ENCODE measurements at places on chromosomes 7 and 10.

GRCh38 chr7:99938296-99938695, 8.9 kb upstream of the GJC3 start:
- no peak for DNase-seq

GRCh38 chr7:73446682-73447081, 13.1 kb downstream of the FZD9 start:
- no peak for DNase-seq

DNA sequence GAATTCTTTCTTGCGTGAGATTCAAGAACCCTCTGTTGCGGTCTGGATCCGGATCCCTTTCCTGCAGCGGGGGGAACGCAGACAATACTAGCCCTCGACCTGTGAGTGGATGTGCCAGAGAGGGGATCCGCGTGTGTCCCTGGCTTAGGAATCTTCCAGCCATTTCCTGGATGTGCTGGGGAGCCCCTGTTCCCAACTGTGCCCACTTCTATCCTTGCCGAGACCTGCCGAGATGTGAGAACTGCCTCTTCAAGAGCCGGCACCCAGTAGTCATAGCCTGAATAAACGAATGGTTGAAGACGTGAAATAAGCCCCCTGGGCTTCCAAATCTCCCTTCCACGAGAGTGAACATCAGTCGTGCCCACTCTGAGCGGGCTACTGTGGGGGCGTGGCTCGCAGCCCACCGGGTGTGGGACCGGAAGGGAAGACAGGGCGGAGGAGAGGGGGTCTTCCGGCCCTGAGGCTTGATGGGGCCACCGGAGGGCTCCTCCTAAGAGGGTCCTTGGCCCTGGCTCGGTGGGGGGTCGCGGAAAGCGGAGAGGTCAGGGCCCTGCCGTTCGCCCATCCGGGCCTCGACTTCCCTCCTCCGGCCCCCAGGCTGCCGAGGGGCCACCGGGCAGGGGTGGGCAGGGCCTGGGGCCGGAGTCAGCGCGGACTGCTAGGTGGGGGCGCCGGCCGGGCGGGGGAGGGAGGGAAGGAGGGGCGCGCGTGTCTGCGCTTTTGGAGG, 1.3 kb upstream of the CCDC136 start:
- no peak for DNase-seq

DNA sequence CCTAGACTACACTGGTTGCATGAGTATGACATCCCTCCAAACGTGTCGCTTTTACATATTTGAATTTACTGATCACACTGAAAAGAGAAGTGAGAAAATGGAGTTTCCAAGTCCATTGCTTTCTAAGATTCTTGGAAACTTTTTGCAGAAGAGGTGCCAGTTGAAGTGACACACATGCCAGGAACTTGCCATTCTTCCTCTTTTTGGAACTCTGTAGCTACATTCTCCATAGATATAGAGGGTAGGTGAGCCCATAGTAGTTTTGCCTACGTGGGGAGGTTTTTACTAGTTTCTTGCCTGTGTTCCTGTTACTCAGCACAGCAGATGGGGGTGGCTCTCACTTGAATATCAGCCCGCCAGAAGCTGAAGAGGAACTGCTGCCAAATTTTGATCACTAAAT, 286.6 kb upstream of the NRP1 start:
- no peak for DNase-seq

- DNase-seq: no peak
Observed at GRCh38 chr10:89224739-89225443, 17.8 kb upstream of the CH25H start.

- no peak for DNase-seq
Observed at GRCh38 chr7:100621554-100621953, 9.2 kb downstream of the MOSPD3 start.

- DNase-seq: no peak
Observed at GRCh38 chr7:13117103-13117502, 429.7 kb downstream of the ARL4A start.

DNA sequence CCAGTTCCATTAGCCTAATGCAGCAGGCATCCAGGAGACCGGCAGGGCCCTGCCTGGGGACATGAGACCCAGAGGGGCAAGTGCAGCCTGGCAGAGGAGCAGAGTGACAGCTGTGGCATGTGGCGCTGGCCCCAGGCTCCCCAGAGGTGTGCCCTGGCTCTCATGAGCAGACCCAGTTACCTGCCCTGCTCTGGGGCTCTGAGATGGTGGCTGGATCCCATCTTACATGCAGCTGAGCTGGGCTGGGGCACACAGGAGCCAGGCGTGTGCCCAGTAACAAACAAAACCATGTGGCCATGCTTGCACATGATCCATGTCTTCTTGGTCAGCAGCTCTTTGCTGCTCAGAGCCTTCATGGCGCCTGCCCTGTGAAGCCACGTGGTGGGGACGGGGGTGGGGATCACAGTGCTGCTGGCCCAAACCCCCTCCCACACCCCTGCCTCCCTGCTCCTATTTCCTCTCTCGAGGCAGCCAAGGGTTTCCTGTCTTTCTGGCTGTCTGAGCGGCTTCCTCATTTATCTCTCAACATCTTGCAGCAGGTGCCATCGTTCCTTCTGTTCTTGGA, 40.3 kb upstream of the GTF2I start:
- DNase-seq: no peak

DNA sequence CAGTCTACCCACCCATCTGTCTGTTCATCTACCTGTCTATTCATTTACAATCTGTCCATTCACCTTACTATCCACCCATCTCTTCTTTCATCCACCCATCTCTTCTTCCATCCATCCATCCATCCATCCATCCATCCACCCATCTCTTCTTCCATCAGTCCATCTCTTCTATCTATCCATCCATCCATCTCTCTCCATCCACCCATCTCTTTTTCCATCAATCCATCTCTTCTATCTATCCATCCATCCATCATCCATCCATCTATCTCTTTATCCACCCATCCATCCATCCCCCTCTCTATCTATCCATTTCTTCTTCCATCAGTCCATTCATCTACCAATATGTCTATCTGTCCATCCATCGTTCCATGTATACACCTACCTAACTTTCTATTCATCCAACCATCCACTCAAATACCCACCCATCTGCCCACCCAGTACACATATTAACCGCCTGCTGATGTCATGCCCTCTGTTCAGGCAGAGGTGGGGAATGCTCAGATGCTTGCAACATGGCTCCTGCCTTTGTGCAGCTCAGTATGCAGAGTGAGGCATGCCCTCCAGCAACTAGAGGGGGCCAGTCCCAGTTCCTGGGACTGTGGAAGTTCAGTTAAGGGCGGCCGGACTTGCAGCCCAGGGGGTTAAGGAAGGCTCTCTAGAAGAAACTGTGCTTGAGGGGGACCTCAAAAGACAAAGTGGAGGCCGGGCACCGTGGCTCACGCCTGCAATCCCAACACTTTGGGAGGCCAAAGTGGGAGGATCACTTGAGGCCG, 11.3 kb upstream of the MLXIPL start:
- DNase-seq: no peak

DNA sequence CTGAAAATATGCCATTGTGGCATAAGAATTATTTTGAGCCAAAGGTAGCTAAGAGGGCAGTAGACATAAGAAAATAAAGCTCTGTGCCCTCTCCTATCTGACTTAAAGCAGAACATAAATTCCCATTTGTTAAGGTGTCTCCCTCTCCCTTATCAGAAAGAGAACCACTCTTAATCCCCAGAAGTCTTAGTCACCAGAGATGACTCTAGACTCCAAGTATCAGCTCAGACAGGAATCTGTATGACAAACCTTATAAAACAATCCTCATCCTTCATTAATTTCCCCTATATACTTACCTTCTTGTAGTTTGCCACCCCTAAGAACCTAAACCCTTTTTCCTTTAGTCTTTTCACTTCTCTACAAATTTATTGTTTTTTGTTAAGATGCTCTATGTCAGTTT, 21.8 kb upstream of the PIP4K2A start:
- DNase-seq: no peak

GRCh38 chr7:39605087-39605486, 18.3 kb upstream of the RALA start:
- DNase-seq: no peak

DNA sequence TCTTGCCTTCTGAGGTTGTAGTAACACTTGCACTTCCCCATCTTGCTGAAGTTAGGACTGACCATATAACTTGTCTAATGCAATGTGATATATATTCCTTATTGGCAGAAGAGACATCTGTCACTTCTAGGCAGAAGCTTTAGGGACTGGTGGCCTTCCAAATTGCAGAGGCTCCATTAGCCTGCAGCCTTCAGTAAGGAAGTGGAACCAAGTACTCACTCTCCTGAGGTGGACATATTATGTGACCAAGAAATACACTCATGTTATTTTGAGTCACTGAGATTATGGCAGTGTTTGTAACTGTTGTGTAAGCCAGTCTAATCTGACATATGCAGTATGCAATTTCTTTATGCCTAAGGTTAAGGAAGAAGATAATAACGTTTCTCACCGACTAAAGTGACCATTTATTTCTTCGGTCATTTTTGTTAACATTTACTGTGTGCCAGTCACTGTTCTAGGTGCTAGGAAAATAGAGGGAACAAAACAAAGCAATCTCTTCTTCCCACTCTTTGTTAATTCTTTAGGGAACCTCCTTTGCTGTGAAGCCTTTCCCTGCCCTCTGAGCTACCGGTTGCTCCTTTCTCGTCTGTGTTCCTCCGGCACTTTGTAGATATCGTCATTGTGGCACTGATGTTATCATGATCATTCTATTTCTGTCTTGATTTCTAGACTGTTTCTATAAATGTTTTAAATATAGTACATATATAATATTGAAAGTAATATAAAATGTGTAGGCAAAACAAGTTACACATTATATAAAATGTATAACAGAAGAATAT, 52.9 kb upstream of the HBP1 start:
- no peak for DNase-seq

DNA sequence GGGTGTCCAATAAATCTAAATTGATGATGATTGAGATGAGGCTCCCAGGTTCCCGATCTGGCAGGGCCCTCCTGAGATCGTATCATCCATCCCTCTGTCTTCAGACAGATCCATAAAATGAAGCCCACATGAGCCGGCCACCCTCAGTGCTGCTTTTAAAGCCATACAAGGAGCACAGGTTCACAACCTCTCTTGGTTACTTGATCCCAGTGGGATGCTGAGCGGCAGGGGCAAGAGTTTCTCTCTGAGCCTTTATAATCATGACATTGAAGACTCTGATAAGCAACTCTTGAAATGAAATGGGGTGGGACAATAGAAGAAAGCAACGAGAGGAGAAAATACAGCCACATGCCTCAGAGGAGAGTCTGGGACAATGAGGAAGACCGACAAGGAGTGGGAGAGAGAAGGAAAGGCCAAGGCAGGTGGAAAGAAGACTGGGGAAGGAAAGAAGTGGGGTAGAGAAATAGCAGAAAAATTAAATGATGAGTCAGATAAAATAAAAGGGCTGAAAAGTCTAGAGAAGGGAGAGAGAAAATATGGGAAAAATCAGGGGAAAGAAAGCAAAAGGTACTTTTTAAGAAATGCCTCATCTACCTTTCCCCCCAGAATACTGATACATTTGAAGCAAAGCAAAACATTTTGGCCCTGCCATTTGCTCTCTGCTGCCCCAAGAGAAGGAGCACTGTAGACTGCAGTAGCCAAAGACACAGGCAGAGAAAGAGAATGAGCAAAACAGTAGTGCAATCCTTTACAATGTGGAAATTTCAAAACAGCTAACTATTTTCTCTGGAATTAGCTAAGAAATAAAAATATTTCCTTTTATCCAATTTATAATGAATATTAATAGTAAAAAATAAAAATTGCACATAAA, 14.6 kb downstream of the GBX1 start:
- no peak for DNase-seq

- peak; percentile 67 for DNase-seq
Observed at GRCh38 chr7:150778738-150779301, 21.3 kb downstream of the TMEM176B start.

DNA sequence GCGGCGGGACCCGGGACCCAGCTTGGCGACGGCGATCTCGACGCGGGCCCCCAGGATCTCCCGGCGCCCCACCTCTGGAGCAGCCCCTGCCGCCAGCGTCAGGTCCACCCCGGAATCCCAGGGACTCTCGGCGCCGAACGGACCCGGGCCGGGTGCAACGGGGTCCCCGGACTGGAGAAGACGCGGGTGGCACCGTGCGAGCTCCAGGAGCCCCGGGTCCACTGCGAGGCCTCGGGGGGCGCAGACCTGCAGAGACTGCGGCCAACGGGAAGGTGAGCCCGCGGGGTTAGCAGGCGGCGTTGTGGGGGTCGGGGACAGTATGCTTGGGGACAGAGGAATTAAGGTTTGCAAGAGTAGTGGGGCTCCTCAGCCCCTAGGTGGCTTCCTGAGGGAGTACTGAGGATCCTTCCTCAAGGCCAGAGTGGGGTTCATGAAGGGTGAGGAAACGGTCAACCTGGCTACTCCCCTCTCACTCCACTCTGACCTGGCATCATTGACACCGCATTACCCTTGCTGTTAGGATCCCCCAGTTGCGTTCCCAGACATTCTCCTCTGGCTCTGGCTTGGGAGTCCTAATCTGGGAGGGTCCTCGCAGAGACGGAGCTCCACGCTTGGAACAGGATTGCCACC, 353 bp downstream of the EPHB6 start:
- no peak for DNase-seq

DNA sequence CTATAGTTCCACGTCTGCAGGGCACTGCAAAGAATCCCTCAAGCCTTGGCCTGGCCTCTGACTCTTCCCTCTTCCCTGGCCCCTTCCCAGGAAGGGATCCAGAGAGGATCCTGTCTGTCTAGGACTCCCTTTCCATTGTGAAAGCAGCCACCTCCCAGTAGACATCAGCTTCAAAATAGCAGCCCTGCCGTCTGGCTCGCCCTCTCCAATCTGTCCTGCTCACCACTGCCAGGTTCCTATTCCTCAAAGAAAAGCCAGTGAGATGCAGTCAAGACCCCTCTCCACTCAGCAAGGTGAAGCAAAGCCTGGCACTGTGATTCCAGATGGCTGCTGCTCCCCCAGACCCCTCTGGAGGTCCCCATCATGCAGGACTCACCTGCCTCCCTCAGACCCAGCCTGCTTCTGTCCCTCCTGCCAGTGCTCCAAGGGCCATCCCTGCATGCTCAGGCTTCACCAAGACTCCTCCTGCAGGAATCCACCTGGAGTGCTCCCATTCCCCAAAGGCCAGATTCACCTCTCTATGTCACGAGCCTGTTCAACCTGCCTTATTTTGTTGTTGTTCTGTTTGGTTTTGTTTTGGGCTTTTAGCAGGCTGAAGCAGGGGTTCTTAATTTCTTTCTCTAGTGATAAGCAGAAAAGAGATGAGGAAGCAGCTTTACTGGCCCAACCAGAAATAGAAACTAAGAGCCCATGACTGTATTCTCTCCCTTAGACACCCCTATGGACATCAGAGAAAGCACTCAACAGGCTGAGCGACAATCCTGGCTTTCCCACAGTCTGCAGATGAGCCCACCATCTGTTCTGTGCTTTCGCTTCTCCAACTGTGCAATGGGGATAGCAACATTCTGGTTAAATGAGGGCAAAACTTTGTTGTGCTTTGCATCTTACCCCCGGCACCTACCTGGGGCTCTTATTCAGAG, 305.1 kb downstream of the GRID1 start:
- no peak for DNase-seq

Data from activated naive CD4-positive, alpha-beta T cell (primary cell).